Activated T-helper 2 cell treated with anti-CD3 and anti-CD28 coated beads, Interferon-gamma antibody, Interleukin-2, Interleukin-4, amounts not matched to agents 10 μg/mL and 5 μg/mL and 100 μg/mL, durations not matched to agents 14 hours and 24 hours and 36 hours (primary cell): ENCODE measurements at places on chromosomes 6 and 20. TPM values are rescaled to one million over a fixed set of nuclear protein-coding genes. Genes with fewer than 3 reads are reported as not detected.

APOBEC2 gene
- total RNA-seq, result not detected in 2 replicates

TGM6 gene
- total RNA-seq, result not detected in 2 replicates

C6orf141 gene
- total RNA-seq, result not detected in 2 replicates

VARS2 gene
- total RNA-seq, result 67.0 and 75.0 TPM in 2 replicates

- no peak for DNase-seq
Measured at GRCh38 chr6:9977411-9977810, 437.5 kb downstream of the TFAP2A start.

DNA sequence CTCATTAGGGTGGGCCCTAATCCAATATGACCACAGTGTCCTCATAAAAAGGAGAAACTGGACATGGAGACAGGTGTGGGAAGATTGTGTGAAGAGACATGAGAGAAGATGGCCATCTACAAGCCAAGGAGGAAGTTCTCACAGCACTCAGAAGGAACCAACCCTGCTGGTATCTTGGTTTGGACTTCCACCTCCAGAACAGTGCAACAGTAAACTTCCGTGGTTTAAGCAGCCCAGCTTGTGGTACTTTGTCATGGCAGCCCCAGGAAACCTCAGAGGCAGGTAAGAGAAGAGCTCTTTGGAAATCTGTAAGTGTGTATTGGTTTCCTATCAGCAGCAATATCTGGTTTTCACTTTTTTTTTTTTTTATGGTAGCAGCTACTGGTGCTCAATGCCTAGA lies 16.5 kb upstream of the CNKSR3 start:
- DNase-seq, result no peak

ERVFRD-1 gene
- not detected in 2 replicates for total RNA-seq

GRCh38 chr6:1716868-1717267 lies 107.2 kb downstream of the FOXC1 start:
- DNase-seq, result no peak

PEX7 gene
- total RNA-seq, result 4.1 and 4.2 TPM in 2 replicates

- no peak for DNase-seq
Measured at GRCh38 chr6:16302721-16303552, 64.5 kb downstream of the GMPR start.

PDE7B gene
- 27.6 and 28.8 TPM in 2 replicates for total RNA-seq

DNA sequence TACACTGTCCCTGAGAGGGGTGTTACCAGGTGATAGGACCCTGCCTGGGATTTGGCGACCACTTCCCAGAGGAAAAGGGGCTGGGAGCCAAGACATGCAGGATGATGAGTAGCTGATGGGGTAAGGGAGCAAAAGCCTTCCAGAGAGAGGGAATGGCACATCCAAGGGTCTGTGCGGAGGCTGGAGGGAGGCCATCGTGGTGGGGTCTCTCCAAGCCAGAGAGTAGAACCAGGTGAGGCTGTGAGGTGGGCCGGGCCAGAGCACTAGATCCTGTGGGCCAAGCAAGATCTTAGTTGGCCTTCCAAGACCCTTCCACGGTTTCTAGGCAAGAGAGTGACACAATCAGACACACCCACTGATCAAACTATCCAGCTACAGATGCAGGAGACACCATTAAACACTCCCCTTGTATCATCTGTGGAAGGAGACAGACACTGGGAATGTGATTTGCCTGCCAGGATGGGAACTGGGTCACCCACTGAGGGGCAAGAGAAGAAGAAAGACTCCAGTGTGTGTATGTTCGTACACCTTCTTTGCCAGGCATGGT lies 128.9 kb downstream of the BANF2 start:
- DNase-seq, result no peak

GRCh38 chr6:15953152-15953880 lies 175.6 kb upstream of the MYLIP start:
- no peak for DNase-seq

ACSS1 gene
- 15.1 and 15.5 TPM in 2 replicates for total RNA-seq
